ENCODE measurements at places on chromosomes 3 and 15.

DNA sequence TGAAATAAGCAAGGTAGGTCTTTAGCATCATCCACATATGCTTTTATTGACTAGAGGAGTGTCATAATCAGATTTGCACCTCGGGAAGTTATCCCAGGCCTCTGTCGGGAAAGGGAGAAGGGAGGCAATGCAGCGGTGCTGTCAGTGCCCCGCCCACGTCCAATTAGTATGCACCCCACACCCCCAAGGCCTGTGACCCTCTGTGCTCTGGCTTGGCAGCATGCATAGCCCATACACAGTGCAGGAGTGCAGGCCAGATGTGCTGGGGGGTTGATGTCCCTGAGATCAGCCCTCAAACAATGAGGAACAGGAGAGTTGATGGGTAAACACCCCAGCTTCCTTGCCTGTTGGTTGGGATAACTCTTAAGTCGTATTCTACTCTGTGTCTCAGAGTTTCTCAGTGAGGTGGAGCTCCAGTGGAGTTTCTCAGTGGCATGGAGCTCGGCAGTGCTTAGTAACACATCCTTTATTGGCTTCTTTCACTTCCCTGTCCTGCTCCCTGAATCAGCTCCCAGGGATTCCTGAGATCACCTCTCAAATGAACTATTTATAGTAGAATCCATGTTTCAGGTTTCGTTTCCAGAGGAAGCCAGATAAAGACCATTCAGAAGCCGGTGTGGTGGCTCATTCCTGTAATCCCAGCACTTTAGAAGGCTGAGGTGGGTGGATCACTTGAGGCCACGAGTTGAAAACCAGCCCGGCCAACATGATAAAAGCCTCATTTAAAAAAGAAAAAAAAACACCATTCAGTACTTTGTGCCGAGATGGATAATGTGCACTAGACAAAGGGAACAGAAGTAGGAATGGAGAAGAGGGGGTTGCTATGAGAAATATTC is 26.7 kb upstream of the NDUFB4 start:
- DNase-seq, result no peak

DNA sequence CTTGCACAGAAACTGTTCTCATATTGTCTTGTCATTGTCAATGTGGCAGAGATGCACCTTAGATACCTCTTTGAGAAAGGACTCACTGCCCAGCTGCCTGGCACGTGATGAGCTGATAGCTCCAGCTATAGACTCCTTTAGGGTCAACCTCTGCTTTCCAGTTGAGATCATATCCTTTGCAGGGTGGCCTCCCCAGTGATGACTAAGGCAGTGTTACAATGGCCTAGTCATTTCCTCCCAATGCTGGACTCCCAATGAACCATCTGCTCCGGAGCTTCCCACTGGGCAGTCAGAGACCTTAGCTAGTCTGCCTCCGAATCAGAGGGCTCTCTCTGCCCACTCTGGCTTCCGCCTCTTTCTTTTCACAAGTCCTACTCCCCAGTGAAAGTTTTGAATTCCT is 79.5 kb downstream of the CHRD start:
- DNase-seq, result no peak

DNA sequence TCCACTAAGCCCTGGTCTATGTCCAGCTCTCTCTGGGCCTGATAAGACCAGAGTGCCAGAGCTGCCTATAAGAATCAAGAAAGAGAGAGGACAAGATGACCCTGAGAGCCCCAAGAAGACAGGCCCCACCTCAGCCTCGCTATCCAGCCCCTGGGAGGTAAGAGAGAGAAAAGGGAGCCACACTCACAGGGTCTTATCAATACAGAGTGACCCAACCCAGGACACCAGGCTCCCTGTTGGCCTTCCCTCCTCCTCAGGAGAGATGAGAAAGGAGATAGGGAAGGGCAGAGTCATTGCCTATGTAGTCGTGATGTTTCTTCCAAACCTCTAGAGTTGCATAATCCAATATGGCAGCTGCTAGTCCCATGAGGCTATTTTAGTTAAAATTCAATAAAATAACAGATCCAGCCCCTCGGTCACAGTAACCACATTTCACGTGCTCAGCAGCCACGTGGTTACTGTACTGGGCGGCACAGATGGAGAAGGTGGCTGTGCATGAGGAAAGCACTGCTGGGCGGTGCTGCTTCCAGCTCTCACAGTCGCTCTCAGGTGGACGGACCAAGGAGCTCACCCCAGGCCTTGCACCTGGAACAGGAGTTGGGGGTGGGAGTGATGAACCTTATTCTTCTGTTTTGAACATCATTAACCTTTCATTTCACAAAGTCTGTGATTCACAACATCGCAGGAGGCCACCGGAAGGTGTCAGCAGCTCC is 525.8 kb downstream of the SHQ1 start:
- no peak for DNase-seq

DNA sequence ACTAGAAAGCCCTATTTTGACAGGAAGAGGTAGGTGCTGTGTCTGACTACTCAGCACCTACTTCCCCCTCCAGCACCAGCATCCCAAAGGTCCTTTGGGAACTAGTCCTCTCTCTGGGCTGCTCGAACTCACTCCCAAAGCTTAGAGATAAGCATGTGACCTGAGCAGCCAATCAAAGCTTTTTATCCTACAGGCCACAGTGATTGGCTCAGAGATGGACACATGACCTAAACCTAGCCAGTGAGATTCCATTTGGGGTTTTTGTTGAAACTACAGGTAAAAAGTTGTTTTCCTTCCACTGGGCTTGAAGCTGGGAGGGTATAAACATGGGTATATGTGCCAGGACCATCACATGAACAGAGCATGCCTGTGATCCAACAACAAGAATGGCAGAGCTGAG is 186.5 kb upstream of the PPP2R3A start:
- DNase-seq, result no peak

DNA sequence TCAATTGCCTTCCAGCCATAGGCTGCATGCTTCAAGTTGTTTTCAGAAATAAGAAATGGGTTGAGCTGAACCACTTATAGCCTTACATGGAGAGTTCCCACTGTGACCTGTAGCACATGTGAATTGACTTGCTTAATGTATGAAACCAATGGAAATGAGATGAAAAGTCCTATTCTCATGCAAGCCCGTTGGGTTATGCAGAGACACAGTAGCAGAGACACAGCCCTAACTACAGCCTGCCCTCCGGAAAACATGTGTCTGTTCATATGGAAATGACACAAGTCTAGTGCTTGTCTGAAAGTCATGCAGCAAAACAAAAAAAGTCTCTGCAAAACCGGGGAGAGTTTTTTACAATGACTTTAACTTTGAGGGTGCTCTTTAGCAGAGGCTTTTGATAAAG is 14.5 kb downstream of the HIGD2B start:
- DNase-seq, result no peak

- DNase-seq, result no peak
Measured at GRCh38 chr3:45807681-45808540, 11.6 kb upstream of the SLC6A20 start.

DNA sequence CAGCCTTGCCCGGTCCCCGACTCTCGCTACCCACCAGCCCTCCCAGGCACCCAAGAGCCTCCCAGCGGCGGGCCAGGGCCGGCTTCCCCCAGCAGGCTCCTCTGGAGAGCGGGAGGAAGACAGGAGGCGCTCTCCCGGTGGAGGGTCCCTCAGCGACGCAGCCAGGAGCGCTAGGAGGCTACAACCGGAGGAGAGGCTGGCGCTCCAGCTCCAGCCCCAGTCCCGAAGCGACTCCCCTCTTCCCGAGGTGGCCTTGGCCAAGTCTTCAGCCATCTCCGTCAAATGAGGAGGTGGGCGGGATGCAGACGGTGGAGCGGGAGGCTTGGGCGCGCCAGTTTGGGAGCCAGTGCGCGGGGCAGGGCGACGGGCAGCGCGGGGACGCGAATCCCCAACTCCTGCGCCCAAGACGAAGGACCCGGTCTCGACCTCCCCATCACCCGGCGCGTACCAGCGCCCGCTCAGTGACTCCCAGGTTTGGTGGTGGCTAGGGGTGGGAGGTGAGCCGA is 722 bp downstream of the CHRNA3 start:
- no peak for DNase-seq

DNA sequence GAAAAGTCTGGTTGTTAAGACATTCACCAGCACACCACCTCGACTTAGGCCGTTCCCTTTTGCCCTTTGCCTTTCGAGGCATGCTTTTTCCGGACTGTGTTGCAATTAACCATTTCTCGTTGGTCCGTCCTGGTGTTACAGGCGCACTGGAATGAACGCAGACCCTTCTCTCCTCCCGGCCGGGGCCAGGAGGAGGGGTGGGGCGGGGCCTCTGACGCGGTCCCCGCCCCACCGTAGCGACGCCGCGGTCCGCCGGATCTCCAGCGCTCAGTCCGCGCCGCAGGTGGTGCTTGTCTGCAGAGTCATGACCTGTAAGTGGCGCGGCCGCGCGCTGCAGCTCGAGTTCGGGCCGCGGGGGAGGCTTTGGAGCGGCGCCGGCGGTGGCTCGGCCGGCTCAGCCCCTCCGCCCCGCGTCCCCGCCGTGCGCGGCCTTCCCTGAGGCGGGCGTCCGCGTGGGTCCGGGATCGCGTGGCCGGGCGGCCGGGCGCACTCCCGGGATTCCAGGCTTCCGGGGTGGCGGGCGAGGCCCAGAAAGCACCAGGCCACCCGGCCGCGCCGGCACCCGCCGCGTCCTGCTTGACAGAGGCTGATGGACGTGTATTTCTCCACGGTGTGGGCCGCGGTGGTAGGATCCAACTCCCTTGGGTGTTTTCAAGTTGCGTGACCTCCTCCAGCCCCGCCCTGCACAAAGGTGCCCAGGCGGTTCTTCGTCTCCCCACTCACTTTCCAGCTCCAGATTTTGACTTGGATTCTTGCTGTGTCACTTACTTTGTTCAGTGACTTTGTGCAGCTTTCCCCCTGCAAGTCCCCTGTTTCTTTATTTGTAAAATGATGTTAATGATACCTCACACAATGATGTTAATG is at the start of gene NIT2:
NIT2 (plus strand) TSS at position 270 of the 864 bp plus-strand sequence; CDS start at position 305, 35 bp downstream.
- DNase-seq, result peak; percentile 94

DNA sequence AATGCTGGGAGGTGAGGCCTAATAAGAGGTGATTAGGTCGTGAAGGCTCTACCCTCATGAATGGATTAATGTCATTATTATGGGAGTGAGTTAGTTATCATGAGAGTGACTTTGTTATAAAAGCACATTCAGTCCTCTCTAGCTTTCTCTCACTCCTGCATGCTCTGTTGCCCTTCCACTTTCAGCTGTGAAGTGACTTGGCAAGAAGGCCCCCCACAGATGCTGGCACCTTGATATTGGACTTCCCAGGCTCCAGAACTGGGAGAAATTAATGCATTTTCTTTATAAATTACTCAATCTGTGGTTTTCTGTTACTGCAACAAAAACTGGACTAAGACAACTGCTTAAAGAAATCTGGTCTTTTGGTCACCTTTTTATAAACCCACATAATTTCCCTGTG is 144.3 kb downstream of the FBN1 start:
- no peak for DNase-seq

DNA sequence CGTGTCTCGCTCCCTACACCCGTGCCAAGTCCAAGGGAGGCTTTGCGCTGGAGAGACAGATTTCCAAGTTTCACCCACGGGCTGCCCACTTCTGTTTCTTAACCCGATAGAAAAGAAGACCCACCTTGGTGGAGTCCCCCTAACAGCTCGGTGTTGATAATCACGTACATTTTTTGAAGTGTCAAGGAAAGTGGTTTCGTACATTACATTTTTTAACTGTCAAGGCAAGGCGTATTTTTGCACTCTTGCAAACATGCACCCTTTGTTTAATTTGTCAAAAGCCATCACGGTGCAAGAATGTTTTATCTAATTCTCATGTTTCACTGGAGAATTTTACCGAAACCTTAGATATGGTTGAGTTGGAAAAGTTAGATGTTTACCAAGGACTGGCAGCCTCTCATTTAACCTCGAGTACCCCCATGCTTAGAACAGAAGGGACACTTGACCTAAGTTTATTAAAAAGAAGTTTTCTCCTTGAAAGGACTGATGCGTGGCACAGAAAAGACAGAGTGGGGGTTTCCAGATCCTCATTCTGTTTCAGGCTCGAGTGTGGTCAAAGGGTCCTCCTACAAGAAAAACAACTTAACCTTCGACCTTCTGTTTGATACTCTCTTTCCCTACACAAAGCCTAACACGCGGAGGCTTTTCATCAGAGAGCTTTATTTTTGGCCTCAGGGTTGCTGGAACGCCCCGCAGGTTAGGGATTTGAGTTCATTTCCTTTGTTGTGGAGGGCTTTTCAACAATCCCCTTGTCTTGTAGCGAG is 882 bp downstream of the GXYLT2 start:
- DNase-seq, result no peak

- no peak for DNase-seq
Measured at GRCh38 chr3:37702478-37703154, 159.1 kb upstream of the CTDSPL start.

DNA sequence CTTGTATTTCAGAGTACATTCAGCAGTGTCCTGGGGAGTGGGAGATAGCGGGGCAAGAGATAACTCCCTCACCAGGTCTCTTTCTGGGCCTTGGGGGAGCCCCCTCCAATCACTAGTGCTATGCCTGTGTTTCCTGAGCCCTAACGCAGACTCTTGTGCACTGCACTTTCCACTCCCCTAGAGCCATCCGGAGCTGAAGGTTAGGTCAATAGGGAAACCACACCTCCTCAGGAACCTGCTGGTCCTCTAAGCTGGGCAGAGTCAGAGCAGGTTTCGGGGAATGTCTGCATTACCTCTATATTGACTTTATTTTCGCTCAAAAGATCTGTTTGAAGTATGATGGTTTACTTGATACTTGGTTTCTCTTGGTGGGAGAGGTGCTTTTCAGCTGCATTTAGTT is 617.0 kb upstream of the ROBO1 start:
- no peak for DNase-seq

- DNase-seq, result no peak
Measured at GRCh38 chr15:66298803-66299251, 5.5 kb downstream of the DIS3L start.

- DNase-seq, result no peak
Measured at GRCh38 chr3:69612791-69613190, 126.5 kb upstream of the MITF start.

GRCh38 chr3:4807381-4808280 is 171.6 kb upstream of the BHLHE40 start:
- DNase-seq, result no peak

GRCh38 chr3:67947808-67948508 is 293.5 kb upstream of the SUCLG2 start:
- DNase-seq, result no peak

DNA sequence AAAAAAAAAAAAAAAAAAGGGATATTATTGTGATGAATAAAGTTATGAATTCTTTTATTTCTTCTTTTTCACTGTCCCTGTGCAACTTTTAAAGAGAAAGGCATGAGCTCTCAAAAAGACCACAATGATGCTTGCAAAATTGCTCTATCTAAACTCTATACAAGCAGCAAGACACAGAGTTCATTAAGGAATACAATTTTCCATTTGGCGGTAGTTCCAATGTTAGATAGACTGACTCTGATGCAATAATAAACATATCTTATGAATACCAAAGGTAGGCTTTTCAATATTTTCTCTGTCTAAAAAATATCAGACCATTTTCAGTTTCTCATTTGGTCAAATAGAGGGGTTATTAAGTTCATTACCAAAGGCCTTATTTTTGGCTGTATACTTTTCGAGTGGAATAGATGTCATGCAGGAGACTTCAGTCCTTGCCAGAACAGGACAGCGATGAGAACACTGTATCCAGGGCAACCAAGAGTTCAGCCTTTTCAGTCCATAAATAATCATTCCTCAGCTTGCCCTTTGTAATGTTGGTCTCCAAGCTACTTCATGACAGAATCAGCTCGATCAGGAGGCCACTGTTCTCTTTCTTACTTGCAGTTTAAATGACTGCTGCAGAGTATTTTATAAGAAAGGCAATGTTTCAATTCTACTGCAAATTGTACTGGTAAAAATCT is 162.9 kb upstream of the FAM3D start:
- DNase-seq, result no peak
